ENCODE measurements at places on chromosomes 1 and 21.

DNA sequence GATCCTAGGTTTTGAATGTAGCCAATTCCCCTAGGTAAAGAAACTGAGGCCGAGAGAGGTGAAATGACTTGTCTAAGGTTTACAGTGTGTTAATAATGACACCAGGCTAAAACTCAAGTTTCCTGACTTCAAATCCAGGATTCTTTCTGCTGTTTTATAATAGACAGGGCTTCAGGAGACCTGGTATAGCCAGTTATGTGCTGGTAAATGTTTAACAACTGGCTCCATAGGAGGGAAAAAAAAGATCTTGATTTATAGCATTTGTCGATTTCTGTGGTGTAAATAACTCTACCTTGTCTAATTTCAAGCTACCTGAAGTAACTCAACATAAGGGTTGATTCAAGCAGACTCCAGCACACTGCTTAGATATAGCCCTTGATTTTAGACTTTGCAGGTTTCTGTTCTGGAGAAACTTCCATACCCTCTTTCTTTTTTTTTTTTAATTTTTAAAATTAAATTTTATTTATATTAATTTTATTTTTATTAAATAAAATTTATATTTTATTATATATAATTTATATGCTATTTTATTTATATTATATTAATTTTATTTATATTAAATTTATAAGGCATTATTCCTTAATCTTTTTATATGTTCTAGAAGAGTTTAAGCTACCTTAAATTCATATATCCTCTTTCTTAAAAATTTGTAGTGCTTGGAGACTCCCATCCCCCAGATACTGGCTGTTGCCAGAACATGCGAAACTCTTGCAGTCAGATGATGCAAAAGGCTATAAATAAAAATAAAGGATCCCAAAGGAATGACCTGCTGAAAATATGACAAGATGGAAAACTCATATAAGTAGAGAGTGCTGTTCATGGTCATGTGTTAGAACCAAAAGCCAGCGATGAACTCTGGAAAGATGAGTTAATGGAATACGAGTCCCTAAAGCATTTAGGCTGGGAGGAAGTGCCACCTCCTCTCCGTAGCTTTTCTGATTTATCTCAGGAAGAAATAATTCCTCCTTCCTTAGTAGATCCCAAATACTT, 35.4 kb upstream of the SRSF10 start:
- DNase-seq, result no peak

GRCh38 chr1:230068621-230068873, 1.5 kb downstream of the GALNT2 start:
- no peak for DNase-seq

- no peak for DNase-seq
Measured at GRCh38 chr1:169623132-169623926, 6.6 kb downstream of the SELP start.

DNA sequence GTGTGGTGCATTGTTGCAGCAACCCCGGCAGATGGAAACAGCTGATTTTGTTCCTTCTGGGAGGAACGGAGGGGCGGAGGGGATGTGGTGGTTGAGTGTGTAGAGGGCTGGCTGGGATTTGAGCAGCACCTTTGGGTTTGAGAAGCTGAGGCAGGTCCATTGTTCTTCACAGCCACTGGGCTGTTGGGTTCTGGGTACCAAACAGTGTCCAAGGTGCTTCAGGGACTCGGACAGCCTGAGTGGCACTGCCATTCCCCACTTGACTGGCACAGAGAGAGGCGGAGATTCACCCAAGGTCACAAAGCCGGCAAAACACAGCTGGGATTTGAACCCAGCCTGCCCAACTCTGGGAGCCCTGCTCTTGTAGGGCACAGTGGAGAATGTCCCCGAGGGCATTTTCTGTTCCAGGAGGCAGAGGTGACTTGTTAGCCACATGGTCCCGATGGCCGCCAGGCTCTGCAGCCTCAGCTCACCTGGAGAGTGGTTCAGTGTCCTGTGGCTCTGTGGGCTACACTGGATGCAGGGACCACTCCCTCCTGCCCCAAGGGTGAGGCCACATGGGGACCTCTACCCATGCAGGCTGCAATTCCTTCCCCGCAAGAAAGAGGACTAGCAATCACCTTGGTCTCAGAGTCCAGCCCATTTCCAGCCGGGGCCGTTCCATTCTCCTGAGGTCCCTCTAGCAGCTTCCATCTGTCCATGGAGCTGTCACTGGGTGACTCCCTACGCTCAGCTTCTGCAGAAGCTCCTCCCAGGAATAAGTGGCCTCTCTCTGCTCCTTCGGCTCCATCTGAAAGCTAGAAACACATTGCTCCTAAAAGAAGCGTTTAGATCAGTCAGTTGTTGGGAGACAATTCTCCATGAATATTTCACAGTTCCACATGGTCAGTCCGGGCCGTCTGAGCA, 31.2 kb upstream of the C1orf174 start:
- DNase-seq, result no peak

GRCh38 chr1:84478876-84479868, at the start of gene RPF1:
TSS of gene RPF1 (plus strand) at chr1:84479266. CDS start at chr1:84479282, 16 bp downstream.
- peak; percentile 76 for DNase-seq

GRCh38 chr1:228339766-228340685, 66.6 kb downstream of the TRIM11 start:
- no peak for DNase-seq

DNA sequence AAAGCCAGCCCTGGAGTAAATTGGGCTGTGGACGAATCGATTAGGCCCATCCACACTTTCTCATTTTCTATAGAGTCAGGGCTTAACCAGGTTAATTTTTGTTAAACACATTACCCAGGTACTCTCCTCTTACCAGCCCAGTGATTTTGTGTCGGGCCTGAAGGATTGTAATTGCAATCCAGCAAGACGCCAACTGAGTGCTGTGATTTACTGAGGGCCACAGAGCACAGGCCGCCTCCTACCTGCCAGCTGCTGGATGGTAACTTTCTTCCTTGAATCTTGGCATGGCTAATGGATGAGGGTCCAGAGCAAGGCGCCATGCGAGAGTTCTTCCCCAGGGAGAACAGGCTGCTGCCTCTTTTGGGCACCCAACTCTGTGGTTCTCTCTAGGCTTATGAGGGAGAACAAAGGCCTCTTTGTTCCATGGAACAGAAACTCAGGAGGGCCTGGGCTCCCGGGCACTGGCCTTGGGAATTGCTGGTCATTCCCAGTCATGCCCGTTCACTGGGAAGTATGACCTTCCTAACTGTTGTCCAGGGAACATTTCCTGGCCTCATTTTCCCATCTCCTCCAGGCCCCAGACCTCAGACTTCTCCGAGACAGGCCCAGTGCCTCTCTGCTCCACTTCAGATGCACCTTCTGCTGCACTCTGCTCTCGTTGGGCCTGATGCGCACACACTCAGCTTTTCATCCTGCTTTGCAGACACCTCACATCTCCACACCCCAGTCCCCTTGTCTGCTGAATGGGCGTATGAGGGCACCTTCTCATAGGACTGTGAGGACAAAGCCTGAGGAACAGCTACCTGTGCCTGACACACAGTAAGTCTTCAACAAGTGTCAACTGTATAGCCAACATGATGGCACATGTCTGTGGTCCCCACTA, 57.3 kb downstream of the SYF2 start:
- no peak for DNase-seq

- no peak for DNase-seq
Measured at GRCh38 chr1:215243345-215244054, 161.0 kb downstream of the KCNK2 start.

GRCh38 chr1:228011721-228012311, 5.0 kb downstream of the WNT3A start:
- DNase-seq, result no peak

DNA sequence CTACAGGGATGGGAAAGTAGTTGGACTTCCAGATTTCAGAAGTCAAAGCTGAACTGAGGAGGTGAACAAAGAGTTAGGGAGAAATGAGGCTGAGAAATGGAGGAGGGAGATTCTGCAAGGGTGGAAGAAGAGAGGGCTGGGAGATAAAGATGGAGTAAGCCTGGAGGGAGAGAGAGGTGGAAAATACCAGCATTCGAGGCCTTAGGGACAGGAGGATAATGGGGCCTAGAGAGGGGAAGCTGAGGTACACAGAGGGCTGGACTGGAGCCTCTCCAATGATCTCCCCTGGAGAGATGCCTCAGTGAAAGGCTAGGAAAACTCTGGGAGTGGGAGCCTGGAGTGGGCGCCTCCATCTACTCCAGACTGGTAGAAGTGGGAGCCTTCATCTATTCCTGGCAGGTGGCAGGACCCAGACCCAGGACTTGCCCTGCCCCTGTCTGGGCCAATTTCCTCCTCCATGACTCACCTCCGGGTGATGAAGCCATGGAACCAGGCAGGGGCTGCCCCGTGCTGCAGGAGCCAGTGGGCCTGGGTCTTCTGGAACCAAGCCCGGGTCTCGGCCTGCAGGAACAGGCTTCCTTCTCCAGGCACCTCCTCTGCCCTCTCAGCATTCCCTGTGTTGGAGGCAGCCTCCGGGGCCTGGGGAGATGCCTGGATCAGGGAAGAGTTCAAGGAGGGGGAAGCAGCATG, 1.9 kb downstream of the SH2D2A start:
- no peak for DNase-seq

DNA sequence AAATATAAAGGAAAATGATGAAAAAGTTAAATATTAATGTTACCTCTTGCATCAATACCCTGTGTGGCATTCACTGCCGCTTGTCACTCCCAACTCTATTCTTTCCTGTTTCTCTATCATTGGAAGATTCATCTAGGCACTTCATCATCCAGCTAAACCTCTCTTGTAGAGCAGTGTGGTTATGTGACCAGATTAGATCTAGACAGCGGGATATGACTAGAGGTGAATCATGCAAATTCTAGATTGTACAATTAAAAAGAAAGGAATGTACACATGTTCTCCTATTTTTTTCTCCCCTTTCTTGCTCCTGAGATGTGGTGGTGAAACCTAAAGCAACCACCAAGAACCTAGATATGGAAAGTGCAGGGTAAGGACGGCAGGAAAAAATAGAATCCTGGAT, 174.1 kb downstream of the LBR start:
- DNase-seq, result no peak

DNA sequence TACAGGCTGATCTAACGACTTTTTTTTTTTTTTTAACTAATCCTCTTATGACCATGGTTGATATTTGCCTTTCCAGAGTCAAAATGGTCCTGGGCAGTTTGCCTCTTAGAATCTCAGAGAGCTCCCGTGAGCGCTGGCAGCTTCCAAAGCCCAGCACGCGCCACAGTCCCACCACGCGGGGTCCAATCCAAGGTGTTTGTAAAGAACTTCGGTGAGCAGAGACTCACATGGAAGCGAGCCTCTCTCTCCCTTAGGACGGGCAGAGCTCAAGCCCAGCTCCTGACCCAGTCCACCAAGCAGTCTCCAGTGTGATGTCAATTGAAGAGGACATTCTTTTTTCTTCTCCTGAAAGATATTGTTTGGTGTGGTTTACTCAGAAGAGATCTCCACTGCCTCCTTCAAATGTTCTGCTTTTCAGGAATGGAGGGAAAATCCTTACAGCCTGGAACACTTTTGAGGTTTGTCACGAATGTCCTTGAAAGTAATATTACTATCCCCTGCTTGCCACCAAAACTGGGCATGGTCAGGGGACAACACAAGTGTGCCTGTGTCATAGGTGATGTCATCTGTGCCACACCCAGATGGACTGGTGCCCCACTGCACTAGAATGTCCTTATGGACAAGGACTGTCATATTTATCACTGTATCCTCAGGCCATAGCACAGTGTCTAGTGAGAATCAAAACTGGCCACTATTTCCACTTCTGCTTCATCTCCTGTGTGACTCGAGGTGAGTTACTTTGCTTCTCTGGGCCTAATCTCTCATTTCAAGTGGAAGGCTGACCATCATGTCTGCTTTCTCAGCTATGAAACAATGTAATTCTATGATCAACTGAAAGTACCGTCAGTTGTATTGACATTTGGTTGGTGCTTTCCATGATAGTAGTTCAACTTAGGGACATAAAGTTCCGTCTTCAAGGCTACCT, 97.4 kb upstream of the EDEM3 start:
- no peak for DNase-seq

- no peak for DNase-seq
Measured at GRCh38 chr1:78652019-78652560, 2.5 kb downstream of the IFI44 start.

GRCh38 chr1:37021502-37021901, 12.8 kb downstream of the GRIK3 start:
- no peak for DNase-seq

GRCh38 chr1:62245201-62245600, 50.6 kb downstream of the L1TD1 start:
- DNase-seq, result no peak

DNA sequence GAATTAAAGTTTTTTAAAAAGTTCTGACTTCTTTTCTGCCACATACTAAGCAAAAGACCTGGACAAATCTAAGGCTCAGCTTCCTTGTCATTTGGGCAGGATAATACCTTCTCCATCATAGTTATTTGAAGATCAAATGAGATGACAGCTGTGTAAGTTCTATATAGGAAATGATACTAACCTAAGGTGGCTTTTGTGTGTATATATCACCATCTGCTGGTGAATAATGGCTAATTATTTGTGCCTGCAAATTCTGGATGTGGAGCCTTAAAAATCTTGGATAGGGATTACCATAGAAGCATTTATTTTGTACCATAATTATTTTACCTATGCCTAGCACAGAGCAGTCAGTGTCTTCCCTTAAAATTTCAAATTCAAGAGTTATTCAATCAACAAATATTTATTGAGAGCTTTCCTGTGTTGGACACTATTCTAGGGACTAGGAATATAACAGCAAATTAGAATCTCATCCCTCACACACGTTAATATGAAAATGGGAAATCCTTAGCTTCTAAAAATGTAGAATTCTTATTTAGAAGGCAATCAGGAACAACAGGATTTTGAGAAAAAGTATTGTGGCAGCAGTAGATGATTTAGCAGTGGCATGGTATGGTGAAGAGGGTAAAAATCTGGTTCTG, 89.8 kb downstream of the TMEM200B start:
- peak; percentile 49 for DNase-seq

- no peak for DNase-seq
Measured at GRCh38 chr1:84797603-84798002, 95.4 kb downstream of the LPAR3 start.

DNA sequence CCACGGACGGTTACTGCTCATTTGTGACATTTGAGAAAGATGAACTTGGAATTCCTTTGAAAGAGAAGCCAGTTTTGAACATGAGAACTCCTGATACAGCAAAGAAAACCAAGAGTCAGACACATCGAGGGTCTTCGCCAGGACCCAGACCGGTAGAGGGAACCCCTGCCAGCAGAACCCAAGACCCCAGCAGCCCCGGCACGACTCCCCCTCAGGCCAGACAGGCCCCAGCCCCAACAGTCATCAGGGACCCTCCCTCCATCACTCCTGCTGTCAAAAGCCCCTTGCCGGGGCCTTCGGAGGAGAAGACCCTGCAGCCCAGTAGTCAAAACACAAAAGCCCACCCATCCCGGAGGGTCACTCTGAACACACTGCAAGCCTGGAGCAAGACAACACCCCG, 27.7 kb downstream of the CHAF1B start:
- no peak for DNase-seq

Data from NCI-H345 (cell line).